ENCODE measurements at places on chromosomes 16 and 17. TPM values are rescaled to one million over a fixed set of nuclear protein-coding genes. Genes with fewer than 3 reads are reported as not detected.

DNA sequence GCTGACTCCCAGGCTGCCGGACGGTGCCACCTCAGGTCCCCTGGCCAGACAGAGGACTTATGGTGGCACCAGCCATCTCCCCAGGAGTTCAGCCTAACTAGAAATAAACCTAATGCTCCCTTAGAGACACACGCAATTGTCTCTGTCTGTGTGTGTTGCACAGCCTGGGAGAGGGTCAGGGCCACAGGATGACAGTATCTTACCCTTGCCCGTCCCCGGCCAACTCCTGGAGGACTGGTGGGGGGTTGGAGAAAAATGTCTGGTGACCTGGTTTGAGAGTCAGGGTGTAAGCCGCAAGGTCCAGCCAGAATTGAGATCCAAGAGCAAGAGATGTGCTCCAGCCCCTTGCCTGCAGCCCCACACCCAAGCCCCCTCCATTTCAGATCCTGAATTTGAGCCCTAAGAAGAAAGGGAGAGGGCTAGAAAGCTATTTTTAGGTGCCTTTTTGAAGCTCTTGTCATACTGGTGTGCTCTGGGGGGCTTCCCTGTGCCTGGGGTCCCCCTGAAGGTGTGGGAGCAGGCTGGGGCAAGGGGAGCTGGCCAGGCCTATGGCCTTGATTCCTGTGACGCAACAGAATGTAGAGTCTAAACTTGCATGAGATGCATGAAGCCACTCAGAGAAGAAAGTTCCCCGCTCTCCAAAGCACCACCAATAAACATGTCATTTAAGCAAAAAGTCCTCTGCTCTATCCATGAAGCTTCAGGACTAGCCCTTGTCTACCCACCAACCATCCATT is 12.9 kb downstream of the ZNF319 start:
- no peak for DNase-seq

- peak; percentile 73 for DNase-seq
Observed at GRCh38 chr17:69967910-69968411, 107.1 kb upstream of the KCNJ16 start.

DNA sequence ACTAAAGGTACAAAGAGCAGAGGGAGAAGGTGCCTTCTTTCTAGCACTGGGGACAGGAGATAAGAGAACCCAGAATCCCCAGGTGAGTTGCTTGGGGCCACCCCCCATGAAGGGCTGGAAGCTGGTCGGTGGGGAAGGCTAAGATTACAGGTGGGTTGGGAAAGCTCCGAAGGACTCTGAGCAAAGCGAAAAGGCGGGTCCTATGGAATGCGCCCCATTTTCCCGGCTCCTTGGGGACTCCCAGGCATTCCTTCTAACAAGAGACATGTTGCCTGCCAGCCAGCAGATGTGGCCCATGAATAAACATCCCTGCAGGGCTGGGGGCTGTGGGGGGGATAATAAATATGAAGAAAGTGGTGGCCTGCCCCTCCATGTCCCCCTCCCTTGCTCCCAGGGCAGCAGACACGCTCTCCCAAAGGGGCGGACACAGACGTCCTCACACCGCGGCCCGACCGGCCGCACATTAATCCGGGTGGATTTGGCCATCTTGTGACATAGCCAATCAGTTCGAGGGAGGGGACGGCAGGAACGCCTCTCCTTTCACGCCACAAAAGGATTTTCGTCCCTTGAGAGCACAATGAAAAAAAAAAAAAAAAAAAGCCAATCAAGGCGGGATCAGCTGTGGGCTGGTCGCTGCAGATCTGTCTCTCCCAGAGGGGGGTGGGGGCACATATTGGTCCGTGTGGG is 98.5 kb downstream of the SOX9 start:
- DNase-seq, result no peak

DNA sequence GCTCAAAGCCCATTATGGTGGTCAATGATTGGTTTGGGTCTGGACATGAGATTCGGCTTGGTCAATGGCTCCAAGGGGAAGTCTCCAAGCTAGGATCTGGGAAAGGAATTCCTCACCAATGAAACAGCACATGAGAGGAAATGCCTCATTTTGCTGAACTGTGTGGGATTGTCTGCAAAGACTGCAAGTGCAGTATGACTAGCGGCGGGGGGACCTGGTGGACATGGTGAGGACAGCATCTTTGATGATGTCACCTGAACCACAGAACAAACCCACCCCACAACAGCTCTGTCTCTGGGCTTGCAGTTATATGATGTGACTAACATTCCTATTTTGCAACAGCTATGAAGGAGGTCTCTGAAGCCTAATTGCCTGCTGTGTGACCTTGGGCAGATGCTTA is 50.6 kb upstream of the NKD1 start:
- DNase-seq, result peak; percentile 67

GNGT2 gene
- not detected for total RNA-seq

- peak; percentile 73 for DNase-seq
Observed at GRCh38 chr17:81397314-81398175, 2.3 kb downstream of the BAHCC1 start.

KRTAP4-3 gene
- not detected for total RNA-seq

- DNase-seq, result no peak
Observed at GRCh38 chr17:59186850-59187249, 23.0 kb upstream of the SMG8 start.

- no peak for DNase-seq
Observed at GRCh38 chr17:79152110-79152509, 77.5 kb downstream of the ENGASE start.
